ENCODE measurements at places on chromosomes 1 and 21. TPM values are rescaled to one million over a fixed set of nuclear protein-coding genes. Genes with fewer than 3 reads are reported as not detected.

The MUTYH gene
- total RNA-seq = 23.7 TPM

The HSPG2 gene
- 239 TPM for total RNA-seq

The FMOD gene
- total RNA-seq = 173 TPM

The CELA2A gene
- total RNA-seq = not detected

The KIRREL1 gene
- 27.5 TPM for total RNA-seq

All from thyroid gland (tissue), 4 donors.